ENCODE measurements at places on chromosomes 1 and 21.

DNA sequence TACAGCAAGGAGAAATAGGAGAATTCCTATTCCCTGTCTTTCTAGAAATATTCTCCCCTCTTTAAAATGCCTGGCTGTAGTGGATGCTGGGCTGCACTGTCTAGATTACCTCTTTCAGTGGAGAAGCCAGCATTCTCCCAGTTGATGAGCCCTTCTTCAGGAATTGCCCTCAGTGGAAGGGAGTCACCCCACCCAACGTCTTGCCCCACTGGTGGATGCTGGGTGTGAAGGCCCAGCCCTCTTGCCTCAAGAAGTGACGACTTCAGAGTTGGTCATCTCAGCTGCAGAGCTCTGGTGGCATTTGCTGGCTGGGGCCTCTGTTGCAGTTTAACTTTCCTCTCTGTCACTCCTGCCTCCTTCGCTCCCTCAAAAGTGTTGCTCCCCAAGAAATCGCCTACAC, 248.2 kb downstream of the ATG4C start:
- no peak for DNase-seq

GRCh38 chr1:218249338-218250140, 35.6 kb upstream of the RRP15 start:
- no peak for DNase-seq

DNA sequence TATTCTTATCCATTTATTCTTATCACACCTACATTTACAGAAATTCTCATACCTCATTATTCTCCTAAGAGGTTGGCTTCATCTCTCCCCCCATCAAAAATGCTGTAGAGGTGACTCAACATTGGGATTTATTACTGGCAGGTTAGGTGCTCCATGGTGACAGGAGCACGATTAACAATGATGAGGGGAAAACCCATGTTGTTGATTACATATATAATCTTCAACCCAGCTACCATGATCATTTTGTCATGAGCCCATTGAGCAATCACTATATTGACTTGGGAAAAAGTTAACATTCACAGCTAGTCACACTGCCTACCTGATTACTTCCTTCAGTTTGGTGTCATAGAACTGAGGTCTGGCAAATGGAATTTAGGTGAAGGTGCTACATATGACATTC, 712.1 kb upstream of the CHRM3 start:
- no peak for DNase-seq

DNA sequence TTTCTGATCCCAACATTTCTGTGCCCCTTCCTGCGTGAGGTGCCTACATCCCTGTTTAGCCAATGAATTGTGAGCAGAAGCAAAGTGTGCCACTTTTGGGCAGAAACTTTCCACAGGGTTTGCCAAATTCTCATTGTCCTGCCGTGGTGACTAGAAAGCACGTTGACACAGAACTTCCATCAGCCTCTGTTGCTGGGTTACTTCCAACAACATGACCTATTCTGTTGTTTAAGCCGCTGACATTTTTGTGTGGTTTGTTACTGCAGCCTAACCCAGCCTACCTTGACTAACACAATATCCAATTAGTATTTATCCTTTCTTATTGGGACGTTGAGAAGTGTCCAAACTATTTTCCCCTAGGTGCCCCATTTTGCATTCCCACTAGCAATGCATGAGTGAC, 136.8 kb downstream of the URB2 start:
- DNase-seq = no peak

GRCh38 chr1:7753641-7754040, 17.5 kb upstream of the VAMP3 start:
- no peak for DNase-seq

DNA sequence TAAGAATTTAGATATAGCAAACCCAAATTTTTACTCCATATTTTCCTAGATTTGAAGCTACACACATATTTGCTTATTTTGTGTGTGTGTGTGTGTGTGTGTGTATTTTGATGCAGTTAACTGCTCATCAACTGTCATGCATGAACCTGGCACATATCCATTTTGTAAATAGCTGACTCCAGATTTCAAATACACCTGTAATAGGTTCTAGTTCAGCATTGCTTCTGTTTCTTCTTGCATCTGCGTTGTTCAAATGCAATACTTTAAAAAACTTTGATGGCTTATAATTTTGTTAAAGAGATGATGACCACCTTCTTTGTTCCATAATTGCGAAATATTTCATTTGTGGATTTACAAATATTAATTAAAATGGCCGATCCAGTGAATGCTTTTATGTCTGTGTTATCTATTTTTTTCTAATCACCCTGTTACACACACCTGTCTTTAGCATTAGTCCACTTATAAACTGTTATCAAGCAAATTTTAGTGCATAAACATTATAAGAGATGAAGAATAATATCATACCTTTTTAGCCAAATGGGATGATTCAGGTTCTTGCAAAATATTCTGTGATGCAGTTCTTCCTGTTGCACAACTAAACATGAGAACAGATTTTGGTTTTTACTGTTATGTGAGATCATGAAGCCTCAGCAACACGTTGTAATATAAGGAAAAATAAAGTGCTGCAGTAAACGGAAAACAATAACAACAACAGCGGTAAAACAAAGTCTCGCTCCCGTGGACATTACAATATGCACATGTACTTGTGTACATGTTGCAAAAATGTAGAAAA, 12.7 kb upstream of the S100A11 start:
- no peak for DNase-seq

GRCh38 chr1:232579466-232579865, 50.5 kb downstream of the SIPA1L2 start:
- DNase-seq = no peak

- no peak for DNase-seq
These were observed 13.3 kb downstream of the AHCYL1 start for GRCh38 chr1:109997867-109998229.

GRCh38 chr1:83102630-83103071, 896.3 kb downstream of the TTLL7 start:
- DNase-seq = peak; percentile 35

GRCh38 chr1:97164276-97164639, 442.7 kb downstream of the PTBP2 start:
- no peak for DNase-seq

GRCh38 chr1:150476754-150477153, 10.5 kb upstream of the TARS2 start:
- DNase-seq = no peak

DNA sequence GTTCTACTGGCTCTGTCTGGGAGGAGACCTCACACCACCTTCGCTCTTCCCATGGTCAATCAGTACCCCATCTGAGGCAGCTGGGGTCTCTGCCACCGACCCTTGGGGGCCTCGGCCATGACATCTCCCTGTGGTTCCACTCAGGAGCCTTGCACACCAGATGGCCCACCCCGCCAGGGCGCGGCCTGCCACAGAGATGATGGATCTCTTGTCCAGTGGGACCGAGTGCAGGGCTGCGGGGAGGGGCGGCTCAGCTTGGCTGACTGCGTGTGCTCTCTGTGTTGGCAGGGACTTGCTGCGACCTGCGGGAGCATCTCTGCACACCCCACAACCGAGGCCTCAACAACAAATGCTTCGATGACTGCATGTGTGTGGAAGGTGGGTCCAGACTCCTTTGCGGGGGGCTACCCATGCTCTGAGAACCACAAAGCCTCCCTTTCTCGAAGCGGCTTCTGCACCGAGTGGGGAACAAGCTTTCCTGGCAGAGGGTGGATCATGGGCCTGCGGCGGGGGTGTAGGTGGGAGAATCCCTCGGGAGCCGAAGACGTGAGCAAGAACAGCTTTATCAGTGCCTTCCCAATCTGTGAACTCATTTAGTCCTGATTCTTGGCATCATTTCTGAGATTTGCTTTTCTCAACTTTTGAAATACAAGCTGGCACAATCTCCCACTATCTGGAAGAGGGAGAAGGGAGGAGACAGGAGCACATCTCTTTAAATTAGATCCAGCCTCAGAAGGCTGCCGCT, 20.9 kb upstream of the AGTRAP start:
- DNase-seq = no peak

GRCh38 chr1:197356723-197357533, 88.9 kb downstream of the CRB1 start:
- DNase-seq = peak; percentile 45

DNA sequence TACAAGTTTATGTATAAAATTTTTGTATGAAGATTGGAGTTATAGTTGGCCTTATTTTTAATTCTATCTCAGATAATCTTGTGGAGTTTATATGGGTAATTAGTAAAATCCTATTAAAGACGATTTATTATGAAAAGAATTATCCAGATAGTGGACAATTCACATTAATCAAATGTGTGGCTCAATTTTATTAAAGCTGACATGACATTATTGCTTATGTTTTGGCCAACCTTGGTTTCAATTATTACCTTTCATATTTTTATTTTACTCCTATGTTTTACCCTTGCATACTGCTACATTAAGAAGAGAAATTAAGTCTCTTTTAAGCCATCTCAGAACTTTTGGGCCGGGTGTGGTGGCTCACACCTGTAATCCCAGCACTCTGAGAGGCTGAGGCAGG, 110.0 kb downstream of the ITSN1 start:
- no peak for DNase-seq

DNA sequence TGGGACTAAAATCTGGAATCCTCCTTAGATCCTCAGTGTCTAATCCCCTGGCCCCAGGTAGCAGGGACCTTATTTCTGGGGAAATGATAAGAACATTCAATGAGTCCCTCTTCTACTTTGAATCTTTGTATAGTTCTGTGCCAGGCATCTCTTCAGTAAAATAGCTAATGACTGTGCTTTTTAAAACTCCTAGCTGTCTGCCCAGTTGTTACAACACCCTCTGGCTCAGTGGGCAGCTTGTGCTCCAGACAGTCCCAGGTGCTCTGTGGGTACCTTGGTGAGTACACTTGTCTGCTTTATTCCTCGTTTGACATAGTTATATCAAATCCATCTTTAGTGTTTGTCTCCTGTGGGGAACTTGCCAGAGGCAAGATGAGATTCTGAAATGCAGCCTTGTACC, 18.0 kb downstream of the TGFB2 start:
- DNase-seq = no peak

DNA sequence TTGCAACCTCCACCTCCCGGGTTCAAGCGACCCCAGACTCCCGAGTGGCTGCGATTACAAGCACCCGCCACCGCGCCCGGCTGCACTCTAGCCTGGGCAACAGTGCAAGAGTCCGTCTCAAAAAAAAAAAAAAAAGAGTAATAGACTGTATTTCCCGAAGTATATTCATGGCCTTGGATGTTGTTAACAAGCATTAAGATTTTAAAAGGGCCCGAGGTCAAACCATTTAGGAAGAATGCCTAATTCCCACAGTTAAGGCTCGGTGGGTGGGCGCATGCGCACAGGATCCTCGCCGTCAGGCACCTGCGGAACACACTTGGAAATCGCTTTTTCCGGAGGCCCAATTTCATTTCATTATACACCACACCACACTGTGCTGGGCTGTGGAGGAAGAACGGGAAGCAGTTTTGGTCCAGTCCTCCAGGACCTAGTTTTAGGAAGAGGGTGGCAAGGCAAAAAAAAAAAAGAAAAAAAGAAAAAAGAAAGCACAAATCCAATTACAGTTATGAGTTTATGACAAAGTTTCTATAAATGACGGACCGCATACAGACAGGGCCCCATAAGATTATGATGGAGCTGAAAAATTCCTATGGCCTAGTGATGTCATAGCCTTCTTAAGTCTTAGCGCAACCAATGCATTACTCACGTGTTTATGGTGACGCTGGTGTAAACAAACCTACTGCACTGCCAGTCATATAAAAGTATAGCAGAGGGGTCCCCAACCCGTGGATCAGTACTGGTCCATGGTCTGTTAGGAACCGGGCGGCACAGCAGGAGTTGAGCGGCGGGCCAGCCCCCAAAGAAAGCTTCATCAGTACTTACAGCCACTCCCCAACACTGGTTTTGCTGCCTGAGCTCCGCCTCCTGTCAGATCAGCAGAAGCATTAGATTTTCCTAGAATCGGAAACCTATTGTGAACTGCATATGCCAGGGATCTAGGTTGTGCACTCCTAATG, 38.2 kb downstream of the H3-3A start:
- DNase-seq = peak; percentile 86

Measured in iPS-NIHi11 (cell line).